ENCODE measurements at places on chromosomes 2 and 18. TPM values are rescaled to one million over a fixed set of nuclear protein-coding genes. Genes with fewer than 3 reads are reported as not detected.
A peak's percentile ranks its signal among the peaks of the same experiment; 100 is the strongest.

DNA sequence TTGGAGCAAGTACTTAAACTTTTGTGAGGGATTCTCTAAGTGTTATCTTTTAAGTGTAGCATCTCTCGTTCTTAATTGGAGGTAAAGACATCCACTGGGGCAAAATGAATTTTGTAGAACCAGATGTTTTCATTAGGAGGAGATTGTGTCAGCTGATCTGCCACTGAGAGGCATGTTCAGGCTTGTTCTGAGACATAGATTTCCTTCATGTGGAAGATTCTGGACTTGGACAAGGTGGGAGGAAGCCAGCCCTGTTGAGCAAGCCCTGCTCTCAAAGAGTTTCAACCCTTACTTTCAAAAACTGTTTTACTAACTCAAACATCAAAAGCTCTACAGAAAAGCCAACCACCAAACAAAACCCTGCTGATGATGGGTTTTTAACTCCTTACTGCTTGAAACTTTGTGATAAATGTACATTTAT, 6.5 kb downstream of the MAP4K4 start:
- peak; percentile 47 for DNase-seq

ALPI gene
- not detected for total RNA-seq

DLGAP1 gene
- 0.10 TPM for total RNA-seq

UGT1A4 gene
- not detected for total RNA-seq

KCNIP3 gene
- not detected for total RNA-seq
